Skin of body (tissue), 3 donors: ENCODE measurements at places on chromosomes 16 and 17. TPM values are rescaled to one million over a fixed set of nuclear protein-coding genes. Genes with fewer than 3 reads are reported as not detected.

- DNase-seq: no peak
These were observed 547.0 kb downstream of the MAF start for GRCh38 chr16:79053577-79053976.

C16orf89 gene
- 2.0 TPM for total RNA-seq

DNA sequence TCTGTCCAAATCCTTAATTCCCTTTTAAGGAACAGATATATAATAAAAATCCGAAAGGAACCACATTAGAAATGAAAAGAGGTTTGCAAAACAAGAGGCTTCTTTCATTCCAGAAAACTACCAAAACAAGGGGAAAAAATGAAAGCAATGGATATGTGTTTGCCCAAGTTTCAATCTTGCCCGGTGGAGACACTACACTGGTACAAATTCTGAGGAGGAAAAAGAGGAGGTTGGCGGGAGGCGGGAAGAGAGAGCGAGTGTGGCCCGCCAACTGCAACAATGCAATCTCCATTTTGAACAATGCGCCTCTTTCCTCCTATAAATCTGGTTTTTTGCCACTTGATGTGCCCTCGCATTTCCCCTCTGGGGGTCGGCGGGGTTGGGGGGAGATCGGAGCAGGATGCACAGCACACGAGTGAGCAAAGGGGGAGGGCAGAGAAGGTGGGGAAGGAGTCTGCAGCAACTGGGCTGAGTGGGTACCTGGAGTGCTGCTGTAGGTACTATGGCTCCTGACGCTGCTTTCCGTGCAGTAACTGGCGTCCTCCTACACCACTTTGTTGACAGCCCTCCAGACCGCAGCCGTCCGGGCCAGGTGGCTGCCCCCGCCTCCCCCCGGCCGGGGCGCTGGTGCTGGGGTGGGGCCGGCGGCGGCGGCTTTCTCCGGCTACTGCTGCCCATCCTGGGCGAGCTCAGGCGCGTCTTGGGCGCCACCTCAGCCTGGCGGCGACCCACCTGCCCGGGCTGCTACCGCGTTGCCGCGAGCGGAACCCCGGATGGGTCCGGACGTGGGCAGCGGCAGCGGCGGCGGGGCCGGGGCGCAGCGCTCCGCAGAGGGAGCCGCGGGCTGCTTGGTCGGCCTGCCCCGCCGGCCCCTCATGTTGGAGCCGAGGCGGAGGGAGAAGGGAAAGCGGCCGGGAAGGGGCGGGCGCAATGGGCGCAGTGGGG, 93.8 kb upstream of the PLEKHM1 start:
- DNase-seq: no peak

DNA sequence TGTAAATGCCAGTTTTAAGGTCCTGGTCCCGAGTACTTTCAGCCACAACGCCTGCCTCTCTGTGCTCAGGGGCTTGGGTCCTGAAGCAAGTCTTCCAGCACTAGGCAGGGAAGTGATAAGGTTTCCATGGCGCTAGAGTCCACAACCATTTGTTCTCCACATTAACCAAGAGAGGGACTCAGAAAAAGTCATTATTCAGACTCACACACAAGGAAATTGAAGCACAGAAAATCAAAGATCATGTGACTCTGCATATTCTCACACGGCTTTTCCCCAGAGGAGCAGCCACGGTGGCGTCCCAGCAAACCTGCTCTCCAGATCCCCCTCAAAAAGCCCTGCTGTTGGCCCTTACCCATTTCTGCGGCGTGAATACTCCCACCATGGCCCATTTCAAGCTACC, 9.7 kb downstream of the ENPP7 start:
- DNase-seq: no peak

DNA sequence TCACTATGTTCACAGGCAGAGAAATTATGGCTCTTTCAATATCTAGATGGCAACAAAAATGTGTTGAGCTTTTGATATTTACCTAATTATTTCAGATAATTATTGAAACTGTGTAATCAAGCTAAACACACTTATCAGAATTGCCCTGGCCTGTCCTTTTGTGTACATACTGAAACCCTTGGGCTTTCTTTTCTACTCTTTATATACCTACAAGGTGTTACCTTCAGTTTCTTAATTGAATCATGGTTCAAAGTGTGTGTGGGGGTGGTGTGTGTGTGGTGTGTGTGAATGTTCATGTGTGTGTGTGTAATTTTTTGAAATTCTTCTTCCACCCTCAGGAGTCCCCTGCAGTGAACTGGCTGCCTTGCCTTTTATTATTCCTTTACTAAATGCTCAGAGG, 506.8 kb upstream of the SOX9 start:
- DNase-seq: no peak

GLIS2 gene
- 4.4 TPM for total RNA-seq

DNA sequence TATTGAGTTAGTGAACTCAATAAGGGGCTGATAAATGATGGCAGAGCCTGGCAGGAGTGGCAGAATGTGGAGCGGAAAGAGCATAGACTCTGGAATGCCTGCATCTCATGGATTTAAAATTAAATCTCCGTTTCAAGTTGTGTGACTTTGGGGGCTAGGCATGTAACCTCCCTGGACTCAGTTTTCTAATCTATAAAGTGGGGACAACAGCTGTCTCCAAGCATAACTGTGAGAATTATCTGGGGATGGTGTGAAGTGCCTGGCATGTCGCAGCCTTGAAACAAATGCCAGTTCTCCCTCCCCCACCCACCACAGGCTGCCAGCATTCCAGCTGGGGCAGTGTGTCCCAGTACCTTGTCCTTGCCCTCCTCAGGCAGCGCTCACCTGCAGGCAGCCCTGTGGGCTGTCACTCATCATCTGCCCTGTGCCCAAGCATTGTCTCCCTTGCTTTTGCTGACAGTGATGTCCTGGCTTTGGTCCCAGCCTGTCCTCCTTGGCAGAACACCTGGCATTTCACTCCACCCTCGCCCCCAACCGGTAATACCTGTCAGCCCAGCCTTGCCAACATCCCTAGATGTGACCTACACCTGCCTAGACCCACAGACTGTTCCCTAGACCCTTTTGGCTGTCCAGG, 129.6 kb downstream of the MRM1 start:
- DNase-seq: no peak

DNA sequence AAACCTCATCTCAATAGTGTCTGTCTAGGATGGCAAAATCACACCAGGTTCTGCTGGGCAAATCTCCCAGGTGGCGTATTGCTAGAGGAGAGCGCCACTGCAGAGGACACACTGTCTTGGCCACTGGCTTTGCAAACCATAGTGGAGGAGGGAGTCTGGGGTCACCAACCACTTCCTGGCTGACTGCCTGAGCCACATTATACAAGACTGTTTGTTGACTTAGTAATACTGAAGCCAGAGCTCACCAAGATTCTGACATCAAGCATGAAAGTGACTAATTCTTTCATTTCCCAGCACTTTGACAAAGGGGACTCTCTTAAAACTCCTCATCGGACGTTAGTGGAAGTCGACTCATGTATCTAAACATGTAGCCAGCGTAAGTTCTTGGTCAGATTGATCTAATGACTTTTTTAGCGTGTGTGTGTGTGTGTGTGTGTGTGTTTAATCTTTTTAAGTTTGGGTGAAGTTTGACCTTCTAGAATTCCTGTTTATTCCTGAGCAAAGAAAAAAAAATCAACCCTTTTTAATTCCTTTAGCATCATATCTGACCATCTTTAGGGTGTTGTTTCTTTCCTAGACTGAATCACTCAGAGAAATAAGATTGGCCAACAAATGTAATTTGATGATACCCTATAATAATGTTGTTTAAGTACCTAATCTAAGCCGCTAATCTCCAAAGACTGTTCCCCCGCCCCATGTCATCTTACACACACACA, 13.7 kb downstream of the PITPNC1 start:
- no peak for DNase-seq

DNA sequence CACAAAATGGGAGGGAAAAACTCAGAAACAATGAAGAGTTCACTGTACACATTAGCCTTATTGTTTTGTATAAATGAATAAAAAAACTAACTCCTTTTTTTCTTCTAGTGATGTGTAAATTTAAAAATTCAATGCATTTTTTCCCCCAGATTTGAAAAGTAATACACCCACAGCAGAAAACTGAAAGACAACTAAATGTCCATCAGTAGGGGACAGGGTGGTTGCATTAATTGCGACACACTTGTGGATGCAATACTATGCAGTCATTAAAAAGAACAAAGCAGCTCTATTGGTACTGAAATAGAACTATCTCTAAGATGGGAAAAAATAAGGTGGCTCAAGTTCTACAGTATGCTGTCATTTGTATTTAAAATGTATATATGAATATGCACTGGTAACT, 13.7 kb upstream of the WIPI1 start:
- DNase-seq: no peak

DNA sequence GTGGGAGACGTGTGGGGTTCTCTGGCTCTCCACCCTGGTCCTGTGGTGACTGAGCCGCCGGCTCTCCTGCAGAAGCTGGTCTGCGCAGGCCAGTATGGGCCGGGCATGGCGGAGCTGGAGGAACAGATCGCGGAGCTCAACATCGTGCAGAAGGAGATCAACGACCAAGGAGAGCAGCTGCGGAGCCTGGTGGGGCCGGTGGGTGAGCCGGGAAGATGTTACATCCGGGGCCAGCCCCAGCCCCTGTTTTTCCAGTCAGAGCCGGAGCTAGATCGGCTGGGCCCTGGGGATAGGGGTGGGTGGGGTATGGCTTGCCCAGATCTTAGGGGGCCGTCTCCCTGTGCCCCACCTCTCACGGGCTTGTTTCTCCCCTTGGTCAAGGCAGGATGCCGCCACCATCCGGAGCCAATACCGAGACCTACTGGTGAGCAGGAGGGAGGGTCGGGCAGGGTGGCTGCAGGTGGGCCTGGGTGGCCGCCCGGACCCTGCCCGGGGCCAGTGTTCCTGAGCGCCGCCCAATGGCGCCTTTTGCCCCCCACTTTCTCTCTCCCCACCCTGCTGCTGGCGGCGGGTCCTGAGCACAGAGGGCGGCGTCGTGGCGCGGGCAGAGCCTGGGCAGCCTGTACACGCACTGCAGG, 5.0 kb downstream of the EVPLL start:
- DNase-seq: no peak

- no peak for DNase-seq
These were observed 51.7 kb downstream of the ARHGAP27 start for GRCh38 chr17:45380991-45381390.

CAPNS2 gene
- 71.3 TPM for total RNA-seq

DNA sequence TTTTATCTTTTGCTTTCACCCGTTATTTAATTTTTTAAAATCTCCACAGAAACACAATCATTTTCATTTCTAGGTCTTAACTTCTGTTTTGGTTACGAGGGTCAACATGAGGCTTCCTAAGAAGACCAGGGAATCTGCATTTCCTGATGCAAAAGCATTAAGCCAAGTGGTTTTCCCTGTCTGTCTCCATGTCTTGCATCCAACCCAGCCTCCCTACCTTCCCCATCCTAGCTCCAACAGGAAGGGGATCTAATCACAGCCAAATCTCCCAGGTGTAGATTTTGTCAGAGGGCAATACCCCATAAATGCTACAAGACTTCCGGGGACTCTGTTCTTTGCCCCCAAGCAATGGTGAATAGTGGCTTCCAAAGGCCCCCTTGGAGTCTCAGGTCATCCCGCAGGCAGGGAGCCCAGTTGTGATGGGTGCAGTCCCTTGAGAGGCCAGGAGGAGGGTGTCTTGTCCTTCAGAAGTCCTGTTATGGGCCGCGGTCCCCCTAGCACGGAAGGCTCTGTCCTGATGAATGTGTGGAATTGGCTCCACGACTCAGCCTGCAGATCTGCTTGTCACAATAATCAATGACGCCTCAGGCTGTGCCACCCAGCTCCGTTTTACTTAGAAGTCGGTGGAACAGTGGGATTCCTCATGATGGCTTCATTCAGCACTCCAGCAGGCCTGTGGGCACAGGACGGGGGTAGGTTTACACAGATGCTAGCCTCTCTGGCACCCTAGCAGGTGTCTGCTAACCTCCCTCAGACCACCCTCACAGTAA, 141.1 kb downstream of the RGS9 start:
- DNase-seq: peak; percentile 39

DNA sequence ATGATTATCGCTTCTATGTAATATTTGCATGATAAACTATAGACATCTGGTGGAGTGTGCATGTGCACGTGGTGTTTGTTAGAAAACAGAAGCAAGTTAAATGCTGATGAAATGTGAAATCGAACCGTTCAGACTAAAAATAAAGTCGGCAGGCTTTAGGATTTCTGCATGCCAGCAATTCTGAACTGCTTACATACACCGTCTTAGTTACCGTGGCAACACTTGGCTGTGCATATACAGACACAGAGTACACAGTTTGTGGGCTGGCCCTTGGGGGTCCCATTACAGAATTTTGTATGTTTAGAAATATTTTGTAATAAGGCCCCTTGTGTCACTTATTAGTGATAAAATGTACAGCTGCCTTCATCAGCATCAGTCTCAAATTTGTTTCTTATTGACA, 605.5 kb downstream of the RBFOX1 start:
- DNase-seq: peak; percentile 43

DNA sequence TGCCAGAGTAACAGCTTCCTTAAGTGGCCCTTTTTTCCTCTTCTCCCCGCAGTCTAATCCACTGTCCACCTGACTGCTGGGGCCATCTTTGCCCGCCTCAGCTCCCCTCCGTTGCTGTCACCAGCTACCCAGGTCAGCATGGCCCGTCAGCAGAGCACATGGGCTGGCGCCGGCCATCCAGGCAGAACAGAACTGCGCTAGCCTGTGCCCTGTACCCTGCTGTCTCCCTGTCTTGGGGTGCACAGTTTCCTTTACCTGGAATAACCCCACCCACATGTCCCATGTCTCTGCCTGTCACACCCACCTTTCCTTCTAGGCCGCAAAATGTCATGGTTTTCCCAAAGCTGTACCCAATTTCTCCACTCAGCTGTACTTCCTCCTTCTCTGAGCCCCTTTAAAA, 55.7 kb downstream of the GNAO1 start:
- DNase-seq: no peak

- DNase-seq: no peak
These were observed 22.2 kb downstream of the USP32 start for GRCh38 chr17:60369727-60370126.

MYLK3 gene
- 3.0 TPM for total RNA-seq

IL21R gene
- total RNA-seq: 0.39 TPM

ITGAD gene
- total RNA-seq: 0.10 TPM

DNA sequence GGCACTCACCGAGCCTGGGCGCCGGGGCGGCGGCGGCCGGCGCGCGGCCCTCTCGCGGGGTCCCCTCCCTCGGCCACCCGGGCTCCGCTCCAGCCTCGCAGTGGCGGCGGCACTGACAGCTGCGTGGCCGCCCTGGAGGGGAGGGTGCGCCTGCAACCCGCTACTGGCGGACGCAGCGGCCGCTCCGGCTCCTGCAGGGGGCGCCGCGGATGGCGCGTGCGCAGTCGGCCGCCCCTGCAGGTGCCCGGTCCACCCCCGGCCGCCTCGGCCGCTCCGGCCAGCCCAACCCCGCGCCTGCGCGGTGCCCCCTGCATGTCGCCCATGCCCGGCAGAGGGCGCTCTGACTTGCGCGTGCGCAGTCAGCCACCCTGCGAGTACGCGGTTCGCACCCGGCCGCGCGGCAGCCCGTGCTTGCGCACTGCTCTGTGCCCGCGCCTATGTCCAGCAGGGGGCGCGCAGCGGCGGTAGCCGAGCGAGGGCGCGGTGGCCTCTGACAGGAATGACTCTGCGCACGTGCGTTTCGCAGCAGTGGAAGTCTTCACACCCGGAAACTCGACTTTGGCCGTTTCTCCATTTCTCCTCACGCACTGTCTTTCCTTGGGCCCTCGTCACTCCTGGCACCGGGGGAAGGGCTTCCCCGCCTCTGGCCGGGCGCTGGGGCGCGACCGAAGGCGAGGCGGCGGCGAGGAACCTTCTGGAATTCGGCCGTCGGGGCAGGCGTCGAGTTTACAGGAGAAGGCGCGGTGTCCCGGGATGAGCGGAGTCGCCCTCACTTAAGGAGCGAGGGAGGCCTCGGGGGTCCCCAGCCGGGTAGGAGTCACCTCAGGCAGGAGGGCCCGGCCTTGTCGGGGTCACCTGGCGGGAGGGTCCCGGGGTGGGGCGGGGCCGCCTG, at the start of gene ABCA3:
Gene ABCA3, minus strand, starts transcription at position 165 of the 892 bp plus-strand sequence. CDS start 14,262 bp downstream, outside the sequence.
- peak; percentile 93 for DNase-seq
